8988T (cell line): ENCODE measurements at places on chromosomes 12 and 14.
A peak's percentile ranks its signal among the peaks of the same experiment; 100 is the strongest.

- DNase-seq, result no peak
Observed at GRCh38 chr14:53969326-53969725, 12.7 kb upstream of the BMP4 start.

GRCh38 chr12:131755305-131756113, 44.6 kb downstream of the SFSWAP start:
- DNase-seq, result peak; percentile 46

- no peak for DNase-seq
Observed at GRCh38 chr12:57640175-57641042, 7.4 kb upstream of the B4GALNT1 start.

DNA sequence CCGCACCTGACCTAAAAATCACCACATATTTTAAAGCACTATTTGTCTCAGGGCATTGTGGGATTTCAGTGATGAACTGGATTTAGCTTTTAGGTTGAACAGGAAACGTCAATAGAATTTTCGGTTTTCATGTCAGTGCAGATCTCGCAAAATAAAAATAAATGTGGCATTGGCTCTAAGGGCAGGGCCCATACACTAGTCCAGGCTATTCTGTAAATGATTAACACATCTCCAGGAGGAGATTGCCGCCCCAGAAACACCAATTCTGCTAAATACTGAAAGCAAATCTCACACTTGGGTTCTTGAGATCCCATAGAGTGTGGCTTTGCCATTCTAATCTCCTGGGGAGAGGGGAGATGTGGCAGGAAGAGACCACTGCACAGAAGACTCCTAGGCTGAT, 1494.0 kb upstream of the TMEM132C start:
- DNase-seq, result no peak

- DNase-seq, result no peak
Observed at GRCh38 chr14:61475316-61475715, 153.9 kb downstream of the PRKCH start.
